ENCODE measurements at places on chromosomes 6 and 20.

DNA sequence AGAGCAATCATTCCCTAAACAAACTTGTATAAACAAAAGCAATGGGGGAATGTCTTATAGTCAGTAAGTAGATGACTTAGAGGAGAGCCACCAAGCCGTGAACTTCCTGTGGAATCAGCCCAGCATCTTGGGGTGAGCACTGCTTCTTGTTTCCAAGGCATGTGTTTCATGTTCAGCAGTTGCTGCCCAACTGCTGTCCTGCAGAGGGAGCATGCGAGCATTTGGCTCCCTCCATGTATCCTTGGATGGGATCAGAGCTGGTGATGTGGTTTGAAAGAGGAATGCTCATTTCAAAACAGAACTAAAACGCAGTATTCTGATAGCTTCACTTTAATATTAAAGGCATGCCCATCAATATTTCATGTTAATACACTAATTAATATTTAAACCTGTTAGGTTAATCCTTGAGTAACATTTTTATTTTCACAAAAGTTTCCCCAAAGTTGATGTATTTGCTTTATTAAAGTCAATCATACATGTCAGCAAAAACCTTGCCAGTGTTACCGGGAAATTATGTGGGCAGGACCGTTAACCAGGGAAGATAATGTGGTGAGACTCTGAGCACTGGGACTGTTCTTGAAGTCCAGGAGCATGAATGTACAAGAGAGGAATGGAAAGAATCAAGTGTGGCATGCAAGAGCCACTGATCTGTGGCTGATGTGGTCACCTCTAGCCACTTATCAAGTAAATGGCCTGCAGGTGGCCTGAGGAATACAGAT is 172.1 kb upstream of the GGTLC1 start:
- no peak for DNase-seq

GRCh38 chr6:154721460-154721859 is 11.8 kb upstream of the SCAF8 start:
- DNase-seq = no peak

- no peak for DNase-seq
Observed at GRCh38 chr6:129695373-129696027, 14.5 kb downstream of the ARHGAP18 start.

- DNase-seq = no peak
Observed at GRCh38 chr20:50577175-50578018, 67.2 kb downstream of the PTPN1 start.

GRCh38 chr6:127117979-127118297 is 533 bp upstream of the RSPO3 start:
- DNase-seq = no peak
